ENCODE measurements at places on chromosomes 5 and 9.

DNA sequence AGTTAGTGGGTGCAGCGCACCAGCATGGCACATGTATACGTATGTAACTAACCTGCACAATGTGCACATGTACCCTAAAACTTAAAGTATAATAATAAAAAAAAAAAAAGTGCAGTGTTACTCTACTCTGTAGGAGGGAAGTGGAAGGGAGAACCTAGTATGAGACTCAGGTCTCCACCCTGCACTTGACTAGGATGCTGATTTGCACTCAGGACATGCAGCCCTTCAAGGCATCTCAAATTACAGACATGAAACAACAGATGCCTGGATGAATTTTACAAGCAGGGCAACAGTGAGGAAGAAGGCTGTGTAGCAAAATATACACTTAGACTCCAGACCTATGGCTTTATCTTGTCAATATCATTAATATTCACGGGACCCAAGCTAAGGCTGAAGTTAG, 16.5 kb downstream of the TRIM32 start:
- H3K4me1 ChIP-seq, result peaks cover 3% of the 10 kb centered on the region
- no peaks in the 10 kb centered on the region for H3K27me3 ChIP-seq
- H3K36me3 ChIP-seq, result peaks cover 17% of the 10 kb centered on the region

- no peak overlapping the region for H3K4me3 ChIP-seq
- DNase-seq, result no peak
- H3K36me3 ChIP-seq, result peaks cover 13% of the 10 kb centered on the region
- no peaks in the 10 kb centered on the region for H3K27me3 ChIP-seq
- no peak overlapping the region for H3K27ac ChIP-seq
These were observed 52.7 kb downstream of the RNF145 start for GRCh38 chr5:159156426-159157238.

- no peak overlapping the region for H3K27ac ChIP-seq
- no peaks in the 10 kb centered on the region for H3K27me3 ChIP-seq
- H3K4me3 ChIP-seq, result no peak overlapping the region
- no peaks in the 10 kb centered on the region for H3K4me1 ChIP-seq
- no peak for DNase-seq
- no peaks in the 10 kb centered on the region for H3K36me3 ChIP-seq
These were observed 62.1 kb downstream of the ARSB start for GRCh38 chr5:78922879-78923621.

- no peak for DNase-seq
- no peak overlapping the region for H3K27ac ChIP-seq
- no peak overlapping the region for H3K4me3 ChIP-seq
- peaks cover 4% of the 10 kb centered on the region for H3K4me1 ChIP-seq
- no peaks in the 10 kb centered on the region for H3K27me3 ChIP-seq
These were observed 272.7 kb downstream of the TLE1 start for GRCh38 chr9:81416476-81417298.

DNA sequence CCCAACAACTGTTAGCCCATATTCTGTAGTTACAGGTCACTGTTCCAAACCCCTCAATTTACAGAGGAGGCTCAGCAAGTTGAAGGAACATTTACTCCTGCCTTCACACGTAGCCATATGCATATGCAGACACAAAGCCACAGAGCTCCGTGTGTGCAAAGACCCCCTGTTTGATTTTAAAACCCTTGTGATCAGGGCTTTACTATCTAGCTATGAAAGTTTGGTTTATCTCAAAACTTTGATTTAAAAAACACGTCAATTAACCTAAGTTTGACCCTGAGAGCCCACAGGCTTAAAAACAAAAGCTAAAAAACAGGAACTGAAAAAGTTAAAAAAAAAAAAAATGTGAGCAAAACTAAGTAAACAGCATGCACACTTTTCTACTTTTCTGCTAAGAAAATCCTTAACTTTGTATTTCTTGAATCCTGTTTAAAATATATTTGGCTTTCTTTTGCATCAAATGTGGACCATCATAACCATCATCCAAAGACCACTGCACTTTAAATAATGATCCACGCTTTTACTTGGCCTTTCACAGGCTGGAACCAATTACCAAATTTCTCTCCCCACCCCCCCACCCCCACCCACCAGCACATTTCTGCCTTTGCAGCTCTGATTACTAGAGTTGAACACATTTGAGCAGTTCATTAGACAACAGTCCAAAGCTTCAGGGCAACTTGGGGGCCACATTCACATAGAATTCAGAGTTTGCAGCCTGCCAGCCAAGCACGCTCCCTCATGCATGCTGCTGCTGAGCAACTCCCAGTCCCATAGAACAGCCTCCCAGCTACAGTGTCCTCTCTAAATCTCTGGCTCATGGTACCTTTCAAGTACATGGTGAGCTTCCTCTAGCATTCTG, 128.8 kb upstream of the MAP3K1 start:
- H3K4me1 ChIP-seq, result no peaks in the 10 kb centered on the region
- no peaks in the 10 kb centered on the region for H3K27me3 ChIP-seq
- H3K27ac ChIP-seq, result no peak overlapping the region
- H3K36me3 ChIP-seq, result no peaks in the 10 kb centered on the region

DNA sequence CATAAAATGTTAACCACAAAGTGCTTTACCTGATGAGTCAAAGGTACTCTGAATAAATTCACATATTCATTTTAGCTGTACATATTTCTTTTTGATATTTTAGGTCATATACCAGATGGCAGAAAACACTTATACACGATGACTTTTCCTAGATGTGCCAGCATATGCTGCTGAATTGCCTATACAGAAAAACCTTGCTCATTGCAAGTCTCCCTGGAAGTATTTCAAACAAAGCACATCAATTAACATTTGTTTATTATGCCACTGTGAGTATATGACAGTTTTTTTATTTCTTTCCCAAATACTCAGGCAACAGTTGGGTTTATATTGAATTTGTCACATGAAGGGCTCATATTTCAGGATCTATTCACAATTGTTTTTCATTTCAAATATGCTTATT, 180.8 kb downstream of the TMEM232 start:
- no peak overlapping the region for H3K27ac ChIP-seq
- no peak overlapping the region for H3K4me3 ChIP-seq
- H3K36me3 ChIP-seq, result no peaks in the 10 kb centered on the region
- no peaks in the 10 kb centered on the region for H3K4me1 ChIP-seq
- no peaks in the 10 kb centered on the region for H3K27me3 ChIP-seq
- DNase-seq, result no peak

DNA sequence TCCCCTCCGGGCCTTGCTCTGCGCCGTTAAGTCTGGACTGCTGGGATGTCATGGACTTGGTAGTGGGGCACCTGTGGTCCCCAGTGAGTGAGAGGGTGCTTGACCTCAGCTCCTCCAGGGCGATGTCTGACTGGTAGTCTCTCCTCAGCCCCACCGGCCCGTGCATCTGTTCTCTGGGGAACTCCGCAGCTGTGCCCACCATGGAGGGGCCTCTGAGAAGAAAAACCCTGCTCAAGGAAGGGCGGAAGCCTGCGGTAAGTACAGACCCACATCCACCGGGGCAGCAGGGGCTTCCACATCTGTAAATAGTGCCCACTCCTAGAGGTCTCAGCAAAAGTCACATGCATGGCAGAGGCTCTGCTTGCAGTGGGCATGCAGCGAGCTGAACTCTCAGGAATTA, 52.6 kb upstream of the GARNL3 start:
- H3K4me1 ChIP-seq, result no peaks in the 10 kb centered on the region
- H3K4me3 ChIP-seq, result no peak overlapping the region
- H3K27ac ChIP-seq, result no peak overlapping the region
- H3K36me3 ChIP-seq, result no peaks in the 10 kb centered on the region
- DNase-seq, result no peak

Measured in heart left ventricle (tissue), 16 donors.